T-helper 22 cell (primary cell): ENCODE measurements at places on chromosomes 4 and X.
A peak's percentile ranks its signal among the peaks of the same experiment; 100 is the strongest.

- no peak for DNase-seq
Observed at GRCh38 chrX:41452565-41453356, 5.6 kb downstream of the NYX start.

DNA sequence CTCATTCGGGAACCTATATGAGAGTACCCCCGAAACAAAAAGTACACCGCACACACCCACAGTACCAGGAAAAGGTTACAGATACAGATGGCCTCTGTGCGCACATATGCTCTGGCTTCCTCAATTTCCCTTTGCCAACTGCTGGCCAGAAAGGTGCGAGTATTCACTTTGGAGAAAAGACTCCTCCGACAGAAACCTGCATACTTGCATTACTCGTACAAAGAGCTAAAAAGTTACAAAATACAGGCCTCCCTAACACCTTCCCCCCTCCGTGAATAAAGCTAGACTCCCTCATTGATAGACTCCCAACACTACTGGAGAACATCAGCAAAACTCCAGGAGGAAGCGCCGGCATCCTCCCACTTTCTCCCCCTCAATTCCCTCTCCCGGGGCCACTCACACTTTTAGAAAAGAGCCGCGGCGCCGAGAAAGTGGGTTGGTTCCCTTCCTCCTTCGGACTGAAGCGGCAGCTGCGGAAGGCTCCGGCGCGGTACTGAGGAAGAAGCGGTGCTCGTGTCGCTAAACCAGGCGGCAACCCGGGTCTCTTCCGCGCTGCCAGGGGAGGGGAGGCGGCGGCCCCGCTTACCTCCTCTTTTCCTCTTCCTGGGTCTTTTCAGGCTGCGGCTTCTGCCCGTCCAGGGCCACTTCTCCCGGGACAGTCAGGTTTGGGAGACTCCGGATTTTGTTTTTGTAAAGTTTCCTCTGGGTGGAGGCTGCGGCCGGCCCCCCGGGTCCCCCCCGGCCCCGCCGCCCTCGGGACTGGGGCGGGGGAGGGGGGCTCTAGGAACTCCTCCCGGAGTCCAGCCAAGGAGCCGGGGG is 1.1 kb downstream of the FBXW7 start:
- DNase-seq = peak; percentile 27

DNA sequence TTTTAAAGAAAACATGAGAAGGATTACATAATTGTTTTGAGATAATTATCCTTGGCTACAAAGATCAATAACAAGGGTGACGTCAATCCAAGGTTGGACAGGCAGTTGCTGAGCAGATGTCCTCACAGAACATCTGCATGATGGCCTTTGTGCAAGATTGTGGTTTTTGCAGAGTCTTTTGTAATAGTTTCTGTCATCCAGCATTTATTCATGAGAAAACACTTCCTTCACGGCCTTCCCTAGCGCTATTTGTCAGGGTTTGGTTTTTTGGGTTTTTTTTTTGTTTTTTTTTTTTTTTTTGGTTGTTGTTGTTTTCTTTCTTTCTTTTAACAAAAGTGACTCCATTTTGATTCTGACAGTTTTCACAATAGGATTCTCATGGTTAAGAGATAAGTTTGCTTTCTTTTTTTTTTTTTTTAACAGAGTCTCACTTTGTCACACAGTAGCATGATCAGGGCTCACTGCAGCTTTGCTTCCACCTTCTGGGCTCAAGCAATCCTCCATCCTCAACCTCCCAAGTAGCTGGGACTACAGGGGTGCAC is 31.5 kb upstream of the ELF2 start:
- DNase-seq = peak; percentile 1

DNA sequence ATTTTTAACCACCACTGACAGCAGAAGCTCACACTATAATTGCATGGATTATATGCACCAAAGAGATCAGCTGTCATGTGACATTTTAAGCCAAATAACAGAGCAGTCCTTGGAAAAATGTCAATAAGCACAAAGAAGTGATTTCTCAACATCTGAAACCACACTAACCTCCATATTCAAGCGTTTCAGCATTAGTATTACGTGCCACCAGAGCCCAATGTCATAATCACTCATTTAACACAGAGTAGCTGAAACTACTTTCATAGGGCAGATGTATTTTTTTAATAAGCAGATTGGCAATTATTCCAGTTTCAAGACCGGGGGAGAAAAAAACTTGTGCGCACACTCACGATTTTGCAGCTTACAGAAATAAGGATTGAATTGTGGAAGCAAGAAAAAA is 76.6 kb downstream of the SH3KBP1 start:
- no peak for DNase-seq

DNA sequence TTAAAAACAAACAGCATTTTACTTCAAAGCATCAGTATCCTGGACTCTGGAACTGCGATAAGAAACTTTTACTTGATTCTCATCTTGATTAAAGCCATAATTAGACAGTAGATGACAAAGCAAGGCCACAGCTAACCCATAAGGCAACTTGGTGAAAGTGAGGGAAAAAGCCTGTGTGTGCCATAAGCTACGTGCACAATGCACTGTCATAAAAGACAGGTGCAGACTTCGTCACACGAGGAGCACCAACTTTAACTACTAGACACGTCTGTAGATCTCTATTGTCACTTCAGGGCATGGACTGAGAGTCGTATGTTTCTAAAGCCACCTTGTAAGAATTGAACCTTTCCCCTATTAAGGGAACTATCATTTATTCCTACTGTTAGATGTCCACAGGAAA is 13.1 kb downstream of the CTPS2 start:
- no peak for DNase-seq

DNA sequence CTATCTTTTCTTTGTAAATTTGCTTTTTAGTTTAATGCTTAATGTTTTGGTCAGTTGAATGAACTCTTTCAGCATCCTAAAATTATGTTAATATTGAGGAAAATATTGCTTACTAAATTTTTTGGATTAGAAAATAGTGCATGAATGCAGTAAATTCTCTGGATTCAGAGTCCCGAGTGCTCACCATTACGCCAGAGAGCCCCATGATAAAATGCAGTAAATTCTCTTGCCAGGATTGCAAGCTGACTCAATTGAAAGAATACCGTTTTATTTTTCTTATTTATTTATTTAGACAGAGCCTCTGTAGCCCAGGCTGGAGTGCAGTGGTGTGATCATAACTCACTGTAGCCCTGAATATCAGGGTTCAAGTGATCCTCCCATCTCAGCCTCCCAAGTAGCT is 60.9 kb upstream of the ENPEP start:
- DNase-seq = no peak

DNA sequence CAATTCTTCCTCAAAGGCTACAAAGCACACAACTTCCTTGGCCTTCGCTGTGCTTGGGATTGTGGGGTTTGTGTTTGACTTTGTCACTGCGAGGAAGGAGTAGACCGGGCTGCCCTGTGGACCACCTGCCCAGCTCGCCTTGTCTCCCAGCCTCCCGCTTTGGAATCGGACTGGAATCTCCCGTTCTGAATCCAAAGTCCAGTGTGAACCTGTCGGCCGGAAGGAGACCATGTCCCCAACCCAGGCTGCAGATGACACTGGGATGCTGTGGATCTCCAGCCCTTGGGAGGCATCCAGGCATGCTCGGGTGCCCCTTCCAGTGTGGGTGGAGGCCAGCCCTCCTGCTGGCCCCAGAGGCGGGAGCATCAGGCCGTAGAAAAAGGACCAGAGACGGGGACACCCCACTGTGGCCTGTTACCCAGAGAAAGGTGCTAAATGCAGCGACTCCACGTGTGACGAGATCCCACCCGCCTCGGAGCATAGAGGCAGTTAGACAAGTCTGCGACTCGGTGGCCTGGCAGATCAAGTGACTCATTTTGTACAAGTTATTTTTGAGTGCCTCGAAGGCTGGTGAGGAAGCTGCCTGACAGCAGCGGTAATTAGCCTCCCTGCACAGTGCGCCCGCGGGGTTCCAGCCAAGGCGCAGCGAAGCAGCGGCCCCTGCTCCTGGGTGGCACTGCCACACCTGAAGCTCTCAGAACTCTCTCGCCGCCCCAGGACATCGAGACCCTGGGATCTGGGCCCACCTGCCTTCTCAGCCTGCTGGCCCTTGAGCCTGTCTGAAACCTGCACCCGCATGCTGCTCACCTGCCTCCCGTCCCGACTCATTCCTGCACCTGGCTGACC is 57.5 kb downstream of the ADRA2C start:
- no peak for DNase-seq

GRCh38 chr4:73718375-73719373 is 21.7 kb upstream of the CXCL8 start:
- DNase-seq = no peak

GRCh38 chrX:69119122-69119521 is 46.1 kb downstream of the PJA1 start:
- no peak for DNase-seq
